Renal cortical epithelial cell (primary cell): ENCODE measurements at places on chromosomes 7 and 10. TPM values are rescaled to one million over a fixed set of nuclear protein-coding genes. Genes with fewer than 3 reads are reported as not detected.

DNA sequence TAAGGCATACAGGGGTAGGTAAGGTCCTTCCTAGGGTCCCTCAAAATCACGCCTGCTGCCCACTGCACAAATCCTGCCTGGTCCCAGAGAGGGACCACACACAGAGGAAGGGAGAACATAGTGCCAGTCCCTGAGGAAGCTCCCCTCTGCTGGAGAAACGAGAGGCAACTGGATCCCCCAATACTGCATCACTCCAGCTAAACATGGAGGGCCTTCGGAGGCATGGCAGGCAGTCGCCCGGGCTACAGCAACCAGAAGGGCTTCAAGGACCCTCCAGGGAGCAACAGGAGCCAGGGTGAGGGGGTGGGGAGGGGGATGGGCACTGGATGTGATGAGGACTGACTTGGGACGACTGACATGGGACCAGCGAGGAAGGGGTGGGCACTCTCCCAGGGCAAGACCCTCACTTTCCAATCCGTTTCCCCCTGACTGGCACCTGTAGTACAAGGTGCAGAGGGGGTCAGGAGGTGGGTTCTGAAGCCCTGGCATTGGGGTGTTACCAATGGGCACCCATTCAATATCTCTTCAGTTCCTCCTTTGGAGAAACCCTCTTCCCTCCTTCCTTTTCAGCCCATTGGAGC lies 21.7 kb downstream of the DDIT4 start:
- no peak for DNase-seq

- peak; percentile 90 for DNase-seq
These were observed 29.0 kb upstream of the EBLN1 start for GRCh38 chr10:22246680-22247391.

GRCh38 chr7:153432063-153432462 lies 620.1 kb upstream of the DPP6 start:
- no peak for DNase-seq

- no peak for DNase-seq
These were observed 91.5 kb downstream of the KMT2C start for GRCh38 chr7:152344253-152344652.

The WNT16 gene
- total RNA-seq, result 0.30 TPM in 1 of 2 replicates, not detected in the other

The R3HCC1L gene
- 18.4 and 24.3 TPM in 2 replicates for total RNA-seq

The ECHDC3 gene
- 14.9 and 19.0 TPM in 2 replicates for total RNA-seq
